ENCODE measurements at places on chromosomes 5 and 9.

DNA sequence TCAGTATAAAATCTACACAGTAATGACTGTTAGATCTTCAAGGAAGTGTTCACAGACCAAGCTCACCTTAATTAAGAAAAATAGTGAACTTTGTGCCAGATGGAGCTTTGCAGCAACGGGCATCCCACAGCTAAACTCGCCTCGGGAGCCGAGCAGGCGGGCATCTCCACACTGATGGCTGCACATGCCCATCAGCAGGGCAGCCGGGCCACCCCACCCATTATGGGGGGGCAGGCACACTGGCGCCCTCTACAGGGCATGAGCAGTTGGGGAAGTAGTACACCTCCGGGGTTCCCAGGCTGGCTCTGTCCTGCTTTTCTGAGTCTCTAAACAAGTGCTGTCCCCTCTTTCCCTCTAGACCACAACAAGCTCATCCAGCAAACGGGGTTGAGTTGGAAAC, 21.6 kb downstream of the ANKS6 start:
- no peak for DNase-seq

- DNase-seq: no peak
Measured at GRCh38 chr9:106859957-106860720, 2.8 kb upstream of the ZNF462 start.

GRCh38 chr9:5879419-5880181, 11.1 kb upstream of the MLANA start:
- no peak for DNase-seq

GRCh38 chr5:121408778-121409177, 442.9 kb upstream of the FTMT start:
- DNase-seq: no peak
